Effector memory CD4-positive, alpha-beta T cell (primary cell): ENCODE measurements at places on chromosomes 1 and 21.

- peak; percentile 25 for DNase-seq
Measured at GRCh38 chr1:202835548-202836072, 24.9 kb downstream of the PCAT6 start.

DNA sequence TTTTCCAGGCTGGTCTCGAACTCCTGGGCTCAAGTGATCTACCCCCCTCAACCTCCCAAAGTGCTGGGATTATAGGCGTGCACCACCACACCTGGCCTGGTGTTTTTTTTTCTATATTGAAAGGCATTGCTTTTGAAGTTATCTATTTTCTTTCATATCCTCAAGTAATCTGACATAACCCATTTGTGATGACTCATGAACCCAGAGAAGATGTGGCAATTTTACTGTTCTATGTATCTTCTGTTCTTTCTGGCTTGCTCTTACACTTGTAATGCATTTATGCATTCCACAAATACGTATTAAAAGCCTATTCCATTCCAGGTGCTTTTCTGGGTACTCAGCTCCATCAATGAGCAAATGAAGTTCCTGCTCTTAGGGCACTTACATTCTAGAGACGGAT is 29.9 kb upstream of the ERRFI1 start:
- no peak for DNase-seq

DNA sequence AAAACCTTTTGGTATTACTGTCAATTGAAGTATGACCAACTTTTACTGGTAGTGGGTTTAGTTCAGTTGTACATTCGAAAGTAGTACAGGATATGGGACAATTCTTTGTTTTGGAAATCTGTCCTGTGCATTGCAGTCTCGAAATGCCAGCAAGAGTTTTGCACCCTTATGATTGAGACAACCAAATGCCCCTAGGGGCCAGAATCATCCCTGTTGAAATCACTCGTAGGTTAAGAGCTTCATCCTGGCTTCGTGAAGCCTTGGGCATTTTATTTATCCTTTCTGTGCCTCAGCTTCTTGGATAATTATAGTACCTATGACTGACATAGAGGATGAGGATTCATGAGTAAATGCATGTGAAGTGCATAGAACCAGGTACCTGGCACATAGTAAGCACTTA is 2.4 kb upstream of the GOLT1A start:
- no peak for DNase-seq

DNA sequence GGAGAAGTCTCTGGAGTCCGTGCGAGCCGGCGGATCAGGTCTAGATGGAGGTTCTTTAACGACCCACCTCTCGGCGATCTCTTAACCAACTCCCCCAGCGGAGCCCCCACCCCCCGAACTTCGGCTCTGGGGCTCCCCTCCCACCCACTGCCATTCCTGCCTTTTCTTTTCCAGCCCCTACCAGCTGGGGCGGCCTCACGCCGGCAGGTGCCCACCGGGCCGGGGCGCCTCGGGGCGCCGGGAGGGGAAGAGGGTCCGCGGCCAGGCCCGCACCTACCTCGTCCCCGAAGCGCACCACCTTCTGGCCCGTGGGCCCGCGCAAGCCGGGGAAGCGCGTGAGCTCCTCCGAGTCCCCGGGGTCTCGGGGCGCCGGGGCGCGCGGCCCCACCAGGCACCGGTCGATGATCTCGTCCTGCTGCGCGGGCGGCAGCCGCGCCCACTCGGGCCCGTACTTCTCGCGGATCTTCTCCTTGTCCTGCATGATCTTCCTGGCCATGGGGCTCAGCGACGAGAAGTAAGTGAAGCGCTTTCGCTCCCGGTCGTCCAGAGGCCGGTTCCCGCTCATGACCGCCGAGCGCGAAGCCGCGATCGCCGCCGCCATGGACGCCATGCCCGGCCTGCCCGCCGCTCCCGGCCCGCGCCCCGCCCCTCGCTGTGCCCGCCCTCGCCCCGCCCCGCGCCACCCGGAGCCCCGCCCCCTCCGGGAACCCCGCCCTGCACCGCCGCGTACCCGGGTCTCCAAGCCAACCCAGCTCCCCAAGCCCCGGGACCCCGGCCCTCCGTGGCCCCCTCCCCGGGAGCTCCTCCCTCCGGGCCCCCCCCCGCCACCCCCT is at the start of gene C1orf198:
Gene C1orf198, minus strand, starts transcription at position 619 of the 833 bp plus-strand sequence. Its CDS starts 9 bp downstream, at position 610.
- DNase-seq: peak; percentile 63

DNA sequence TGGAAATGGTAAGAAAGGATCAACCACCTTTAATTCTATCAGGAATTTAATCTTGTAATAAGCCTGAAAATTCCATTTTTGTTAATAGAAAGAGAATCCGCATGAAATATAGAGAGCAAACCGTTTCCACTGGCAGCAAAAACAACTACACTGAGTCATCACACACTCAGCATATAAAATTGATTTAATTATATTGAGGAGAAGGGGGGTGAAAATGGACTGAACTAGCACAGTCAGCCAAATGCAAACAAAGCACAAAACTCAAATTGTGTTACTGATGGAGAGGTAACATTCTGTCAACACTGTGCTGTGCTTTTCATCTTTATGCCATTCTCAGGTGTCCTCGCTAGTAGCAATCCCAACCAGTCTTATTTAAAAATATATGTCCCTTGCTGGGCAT is 1583.9 kb downstream of the MRPL39 start:
- no peak for DNase-seq

DNA sequence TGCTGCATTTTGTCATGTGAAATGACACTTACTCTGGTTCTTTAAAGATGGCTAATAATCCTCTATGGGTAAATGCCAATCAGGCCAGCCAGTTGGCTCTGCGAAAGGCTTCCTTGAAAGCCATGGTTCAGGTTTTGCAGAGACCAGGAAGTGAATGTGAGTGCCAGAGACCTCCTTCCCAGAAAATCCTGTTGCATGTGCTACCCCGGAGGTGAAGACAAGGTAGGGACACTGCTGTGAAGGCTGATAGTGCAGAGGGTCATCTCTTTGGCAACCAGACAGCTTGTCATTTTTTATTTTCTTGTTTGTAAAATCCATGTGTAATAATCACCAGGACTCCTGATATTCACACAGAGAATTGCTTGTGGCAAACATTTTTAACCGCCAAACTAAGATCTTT is 18.7 kb downstream of the LRRC8D start:
- DNase-seq: no peak

DNA sequence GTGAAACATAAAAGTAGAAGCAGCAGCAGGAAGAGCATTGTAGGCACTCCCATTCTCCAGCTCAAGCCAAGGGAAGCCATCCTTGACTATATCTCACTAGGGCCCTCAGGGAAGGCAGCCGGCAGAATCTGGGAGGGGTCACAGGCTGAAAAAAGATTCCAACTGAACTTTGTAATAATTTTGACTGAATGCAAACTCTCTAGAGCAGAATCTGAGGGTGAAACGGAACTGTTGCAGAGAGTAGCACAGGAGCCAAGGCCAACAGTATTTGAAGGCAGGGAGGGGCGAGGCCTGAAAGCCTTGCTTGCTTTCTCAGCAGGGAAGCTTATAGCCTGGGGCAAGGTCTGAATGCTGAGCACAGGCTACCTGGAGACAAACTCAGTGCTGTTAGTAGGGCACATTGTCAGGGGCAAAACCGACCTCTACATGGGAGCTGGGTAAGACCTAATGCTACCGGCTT is 180.6 kb downstream of the COL24A1 start:
- no peak for DNase-seq

DNA sequence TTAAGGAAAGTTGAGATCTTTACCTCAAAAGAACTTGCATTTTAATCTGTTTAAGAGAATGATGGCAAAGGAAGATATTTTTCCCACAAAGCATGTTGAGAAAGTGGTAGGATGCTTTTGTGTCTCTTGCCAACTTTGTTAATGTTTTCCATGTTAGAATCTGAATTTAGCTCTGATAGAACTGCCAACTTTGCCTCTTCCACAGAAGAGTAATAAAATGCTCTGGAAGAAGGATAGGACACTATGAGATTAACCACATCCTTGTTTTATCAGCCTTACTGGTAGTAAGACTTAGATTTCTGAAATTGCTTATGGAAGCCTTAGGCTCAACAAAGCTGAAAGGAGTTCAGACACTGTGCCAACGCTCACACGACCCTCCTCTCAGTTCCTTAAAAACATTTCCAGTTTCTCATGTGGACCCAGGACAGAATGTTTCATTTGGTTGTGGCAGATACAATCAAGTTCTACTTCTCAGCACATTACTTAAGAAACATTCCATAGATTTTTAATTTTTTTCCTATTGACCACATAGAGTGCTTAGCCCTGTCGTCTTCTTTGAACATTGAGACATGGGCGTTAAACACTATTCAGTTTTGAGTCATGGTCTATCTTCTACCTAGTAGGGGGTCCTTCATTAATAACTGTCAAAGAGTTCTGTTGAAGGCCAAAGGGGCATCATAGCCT is 59.0 kb downstream of the MTR start:
- no peak for DNase-seq

GRCh38 chr1:223654083-223654482 is 11.4 kb downstream of the CAPN8 start:
- DNase-seq: no peak

GRCh38 chr1:65265296-65265650 is 44.1 kb upstream of the DNAJC6 start:
- no peak for DNase-seq

- no peak for DNase-seq
Measured at GRCh38 chr1:233406994-233407631, 79.6 kb downstream of the MAP3K21 start.

- DNase-seq: no peak
Measured at GRCh38 chr1:65209005-65209885, 61.2 kb downstream of the AK4 start.

DNA sequence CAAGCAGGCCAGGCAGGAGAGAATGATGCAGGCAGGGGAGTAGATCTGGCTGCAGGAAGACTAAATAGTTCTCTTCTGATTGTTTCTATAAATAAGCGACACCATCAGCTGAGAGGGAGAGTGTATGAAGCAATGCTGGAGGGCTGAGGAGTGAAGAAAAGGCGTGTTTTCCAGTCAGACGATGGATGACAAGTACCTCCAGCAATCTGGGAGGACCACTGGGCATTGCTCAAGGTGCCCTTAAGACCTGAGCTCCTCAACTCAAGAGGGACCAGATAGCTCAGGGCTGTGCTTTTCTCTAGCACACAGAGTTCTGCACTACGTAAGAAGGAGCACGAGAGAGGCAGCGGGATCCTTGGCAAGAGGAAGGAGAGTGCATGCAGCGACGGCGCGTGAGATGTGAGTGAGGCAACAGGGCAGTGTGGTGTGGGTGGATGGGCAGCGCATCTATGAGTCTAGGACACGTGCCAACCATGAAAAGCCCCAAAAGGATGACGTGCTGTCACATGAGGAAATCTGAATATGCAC is 36.0 kb downstream of the PABPC4 start:
- DNase-seq: no peak

DNA sequence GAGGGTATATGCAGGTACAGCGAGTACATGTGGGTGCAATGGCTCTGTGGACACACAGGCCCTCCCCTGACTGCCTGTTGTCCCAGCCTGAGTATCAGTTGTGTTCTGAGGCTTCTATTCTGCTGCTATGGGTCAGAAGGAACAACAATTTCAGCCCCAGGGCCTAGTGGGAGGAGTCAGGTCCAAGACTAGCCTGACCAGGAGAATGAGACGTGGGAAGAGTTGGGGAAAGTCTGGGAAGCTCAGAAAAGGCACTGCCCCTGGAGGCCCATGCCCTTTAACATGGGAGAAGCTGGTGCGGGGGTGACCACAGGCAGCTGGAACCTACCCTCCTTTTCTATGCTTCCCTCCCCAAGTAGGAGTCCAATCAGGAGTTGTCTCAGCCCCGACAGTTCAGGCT is 7.7 kb downstream of the IGSF8 start:
- DNase-seq: no peak

DNA sequence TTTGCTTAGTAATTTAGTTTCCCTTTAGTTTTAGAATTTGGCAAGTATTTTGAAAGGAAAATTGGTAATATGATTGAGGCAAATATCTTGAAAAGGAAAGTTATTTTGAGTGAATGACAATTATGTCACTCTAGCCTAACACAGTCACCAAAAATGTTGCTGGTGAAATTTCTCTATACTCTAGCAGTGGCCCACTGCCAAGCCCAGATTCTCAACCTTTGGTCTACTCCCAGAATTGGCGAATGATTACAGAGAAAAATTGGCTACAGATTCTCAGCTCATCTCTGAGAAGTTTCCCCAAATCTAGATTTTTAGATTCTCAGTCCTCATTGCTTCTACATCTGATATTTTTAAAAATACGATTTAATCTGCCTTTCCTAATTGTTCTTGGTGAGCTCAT is 84.9 kb downstream of the PIGK start:
- DNase-seq: no peak

DNA sequence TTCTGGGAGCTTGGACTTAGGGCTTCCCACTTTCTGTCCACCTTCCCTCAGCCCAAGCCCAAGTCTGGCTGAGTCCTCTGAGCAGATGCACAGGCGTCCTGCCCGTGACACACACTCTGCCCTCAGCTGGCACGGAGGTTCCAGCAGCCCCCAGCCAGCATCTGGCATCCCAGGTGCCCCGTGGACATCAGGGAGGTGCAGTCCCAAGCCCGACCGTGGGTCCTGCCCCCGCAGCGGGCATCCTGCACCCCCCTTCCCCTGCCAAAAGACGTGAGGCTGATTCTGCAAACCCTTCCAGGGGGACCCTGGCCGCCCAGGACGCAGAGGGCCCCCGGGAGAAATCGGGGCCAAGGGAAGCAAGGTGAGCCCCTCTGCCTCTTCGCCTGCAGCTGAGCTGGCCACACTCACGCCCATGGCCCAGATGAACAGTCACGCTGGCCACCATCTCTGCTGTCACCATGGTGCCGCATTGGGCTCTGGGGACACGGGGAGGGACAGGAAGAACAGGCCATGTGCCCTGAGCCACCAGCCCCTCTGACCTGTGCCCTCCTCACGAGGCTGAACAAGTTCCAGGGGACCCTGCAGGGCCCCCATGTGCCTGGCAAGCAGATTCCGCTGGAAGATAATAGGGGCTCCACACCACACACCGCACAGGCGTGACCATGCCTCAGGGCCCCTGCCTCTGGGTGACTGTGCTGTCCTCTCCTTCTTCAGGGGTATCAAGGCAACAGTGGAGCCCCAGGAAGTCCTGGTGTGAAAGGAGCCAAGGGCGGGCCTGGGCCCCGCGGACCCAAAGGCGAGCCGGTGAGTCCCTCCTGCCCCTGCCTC is 20.6 kb downstream of the COL6A2 start:
- no peak for DNase-seq

DNA sequence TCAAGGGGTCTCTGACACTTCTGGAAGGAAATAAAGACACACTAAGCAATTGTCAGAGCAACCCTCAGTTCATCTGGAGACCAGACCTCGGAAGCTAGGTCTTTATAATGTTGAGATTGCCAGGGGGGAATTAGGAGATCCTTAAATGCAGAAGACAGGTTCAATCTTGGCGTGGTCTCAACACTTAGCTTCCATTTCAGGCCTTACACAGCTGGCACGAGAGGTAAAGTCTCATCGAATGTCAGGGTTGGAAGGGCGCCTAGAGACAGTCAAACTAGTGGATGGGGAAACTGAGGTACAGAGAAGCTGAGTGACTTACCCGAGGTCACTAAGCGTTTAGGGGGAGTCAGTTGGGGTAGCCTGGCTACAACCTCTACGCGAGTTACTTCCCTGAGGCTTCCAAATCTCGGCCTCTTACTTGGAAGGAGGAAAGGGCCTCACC is 562 bp upstream of the EPB41 start:
- no peak for DNase-seq

GRCh38 chr1:26375081-26375480 is 2.5 kb upstream of the ZNF683 start:
- no peak for DNase-seq
